ENCODE measurements at places on chromosomes 5 and 9. TPM values are rescaled to one million over a fixed set of nuclear protein-coding genes. Genes with fewer than 3 reads are reported as not detected.
A peak's percentile ranks its signal among the peaks of the same experiment; 100 is the strongest.

The HSPB3 gene
- 0.46 TPM for total RNA-seq

The NR2F1-AS1 gene
- total RNA-seq, result 29.5 TPM

The BRD9 gene
- 40.8 TPM for total RNA-seq

The GRIA1 gene
- not detected for total RNA-seq

The HIGD2A gene
- total RNA-seq, result 125 TPM

The PKD2L2 gene
- total RNA-seq, result not detected

The C8G gene
- total RNA-seq, result 110 TPM

The SAPCD2 gene
- 2.4 TPM for total RNA-seq

The ADRA1B gene
- 0.32 TPM for total RNA-seq

- DNase-seq, result no peak
These were observed 50.1 kb upstream of the ANKRD33B start for GRCh38 chr5:10513501-10514442.

GRCh38 chr5:34476941-34477565 is 179.1 kb upstream of the RAI14 start:
- DNase-seq, result no peak

- peak; percentile 47 for DNase-seq
These were observed 23.4 kb downstream of the MINAR2 start for GRCh38 chr5:129771058-129771838.

GRCh38 chr5:84384604-84385575 is at the start of gene EDIL3:
Gene EDIL3, minus strand, starts transcription at chr5:84384880. Its CDS starts 506 bp downstream, at chr5:84384374.
- DNase-seq, result no peak

- DNase-seq, result no peak
These were observed 28.8 kb downstream of the SLC46A2 start for GRCh38 chr9:112861638-112862555.

DNA sequence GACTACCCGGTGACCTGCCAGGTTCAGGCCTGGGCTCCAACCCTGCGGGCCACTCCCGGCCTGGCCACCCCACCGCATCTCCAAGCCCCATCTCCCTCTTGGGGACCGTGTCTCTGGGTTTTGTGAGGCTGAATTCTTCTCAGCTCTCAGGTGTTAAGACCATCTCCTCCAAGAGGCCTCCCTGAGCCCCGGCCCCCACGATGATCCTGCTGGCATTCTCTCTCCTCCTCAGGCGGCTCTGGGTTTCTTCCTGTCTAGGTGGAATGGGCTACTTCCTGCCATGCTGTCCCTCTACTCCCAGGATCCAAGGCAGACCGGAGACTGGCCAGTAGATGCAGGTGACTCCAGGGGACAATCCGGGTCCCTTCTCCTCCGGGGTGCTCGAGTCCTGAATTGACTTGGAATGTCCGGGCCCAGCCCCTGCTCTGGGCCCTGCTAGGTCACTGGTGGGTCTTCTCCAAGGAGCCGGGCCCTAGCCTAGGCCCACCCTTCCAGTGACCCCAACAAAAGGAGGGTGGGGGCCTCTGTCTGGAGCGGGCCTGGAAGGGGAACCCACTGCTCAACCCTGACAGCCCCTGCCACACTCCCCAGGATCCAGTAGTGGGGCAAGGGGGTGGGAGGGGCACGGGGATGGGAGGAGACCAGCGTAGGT is 219.8 kb downstream of the C9orf50 start:
- DNase-seq, result no peak

GRCh38 chr5:173568703-173569102 is 47.7 kb downstream of the BOD1 start:
- no peak for DNase-seq

DNA sequence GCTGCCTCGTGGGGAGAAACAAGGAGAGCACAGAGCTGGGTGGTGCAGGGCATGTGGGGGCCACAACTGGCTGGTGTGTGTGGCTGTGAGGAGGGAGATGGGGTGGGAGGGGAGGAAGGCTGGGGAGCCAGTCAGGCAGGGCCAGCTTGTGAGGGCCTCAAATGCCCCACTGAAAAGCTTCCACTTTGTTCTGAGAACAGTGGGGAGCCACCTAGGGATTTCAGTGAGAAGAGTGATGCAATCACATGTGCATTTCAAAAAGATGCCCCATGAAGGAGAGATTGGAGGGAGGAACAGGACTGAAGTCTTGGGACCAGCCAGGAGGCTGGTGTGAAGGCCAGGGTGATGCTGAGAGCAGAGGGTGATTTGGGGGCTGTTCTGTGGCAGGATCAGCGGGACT is 1.3 kb downstream of the OR13J1 start:
- DNase-seq, result no peak

GRCh38 chr5:113186061-113186460 is 209.5 kb downstream of the DCP2 start:
- DNase-seq, result no peak

GRCh38 chr5:119742311-119742710 is 113.0 kb downstream of the FAM170A start:
- no peak for DNase-seq

- DNase-seq, result peak; percentile 63
These were observed 99.2 kb downstream of the DAPK1 start for GRCh38 chr9:87596862-87597261.

GRCh38 chr5:38932854-38933408 is 87.1 kb downstream of the OSMR start:
- no peak for DNase-seq

- no peak for DNase-seq
These were observed 262.1 kb downstream of the GABRB2 start for GRCh38 chr5:161284445-161284844.

GRCh38 chr5:81606150-81606549 is 144.7 kb downstream of the SSBP2 start:
- DNase-seq, result no peak

GRCh38 chr5:76765249-76765648 is 49.3 kb downstream of the F2R start:
- no peak for DNase-seq

- no peak for DNase-seq
These were observed 73.5 kb downstream of the C9orf57 start for GRCh38 chr9:71986900-71987299.

GRCh38 chr5:111252799-111253545 is 28.8 kb downstream of the CAMK4 start:
- no peak for DNase-seq

- no peak for DNase-seq
These were observed 663.2 kb upstream of the RGMB start for GRCh38 chr5:98110282-98110691.

- DNase-seq, result no peak
These were observed 87.7 kb downstream of the FSTL4 start for GRCh38 chr5:133524666-133525065.

GRCh38 chr5:111998871-111999270 is 241.9 kb upstream of the NREP start:
- no peak for DNase-seq

DNA sequence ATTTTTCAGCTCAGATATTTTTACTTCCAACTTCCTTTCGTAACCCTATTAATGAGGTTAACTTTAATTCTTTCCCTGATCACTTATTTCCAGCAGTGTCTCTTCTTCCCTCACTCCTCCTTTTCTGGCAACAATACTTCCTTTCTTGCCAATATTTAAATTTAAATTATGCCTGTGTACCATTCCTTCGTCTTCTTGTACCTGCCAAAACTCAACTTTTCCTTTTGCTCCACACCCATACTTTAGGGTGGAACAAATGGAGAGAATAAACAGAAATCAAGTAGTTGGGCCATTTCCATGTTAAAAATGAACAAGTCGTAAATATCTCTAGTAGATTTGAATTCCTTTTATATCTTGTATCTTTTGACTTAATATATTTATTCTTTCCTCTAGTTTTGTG is 66.0 kb downstream of the FER start:
- no peak for DNase-seq

GRCh38 chr5:61701877-61702602 is 370.0 kb downstream of the ZSWIM6 start:
- DNase-seq, result no peak

- no peak for DNase-seq
These were observed 1.7 kb upstream of the NTMT1 start for GRCh38 chr9:129624168-129624759.

Data from mucosa of gallbladder (tissue), 1 donor.